Endothelial cell (in vitro differentiated cells): ENCODE measurements at places on chromosomes 6 and 20.

GRCh38 chr6:19472850-19473249 is 364.3 kb upstream of the ID4 start:
- no peaks in the 10 kb centered on the region for H3K36me3 ChIP-seq
- H3K4me3 ChIP-seq: no peak overlapping the region
- H3K27ac ChIP-seq: no peak overlapping the region
- peak; percentile 37 for DNase-seq

DNA sequence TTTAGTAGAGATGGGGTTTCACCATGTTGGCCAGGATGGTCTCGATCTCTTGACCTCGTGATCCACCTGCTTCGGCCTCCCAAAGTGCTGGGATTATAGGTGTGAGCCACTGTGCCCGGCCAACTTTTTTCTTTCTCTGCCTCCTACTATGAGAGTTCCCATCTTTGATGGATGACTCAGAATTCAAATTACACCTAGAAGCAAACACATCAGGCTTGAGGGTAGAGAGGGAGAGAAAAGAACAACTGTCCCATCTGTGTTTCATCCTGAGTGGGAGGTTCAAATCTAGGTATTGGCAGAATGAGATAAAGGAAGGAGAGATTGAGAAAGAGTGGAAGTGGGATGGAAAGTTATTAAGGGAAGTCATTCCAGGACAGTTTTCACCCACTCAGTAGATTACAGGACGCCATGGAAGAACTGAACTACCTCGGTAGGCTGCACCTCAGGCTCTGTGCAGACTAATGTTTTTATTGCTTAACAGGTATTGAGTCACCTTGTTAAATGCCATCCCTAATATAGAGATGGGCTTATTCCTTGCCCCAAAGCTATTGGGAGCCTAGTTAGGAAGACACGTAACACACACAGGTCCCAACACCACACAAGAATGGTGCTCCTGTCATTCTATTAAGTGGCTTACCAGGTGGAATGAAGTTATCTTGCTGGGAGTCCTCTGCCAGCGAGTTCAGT is 275.7 kb downstream of the SOX4 start:
- H3K27ac ChIP-seq: no peak overlapping the region
- DNase-seq: no peak
- H3K4me3 ChIP-seq: no peak overlapping the region
- H3K27me3 ChIP-seq: no peaks in the 10 kb centered on the region
- H3K36me3 ChIP-seq: peaks cover 17% of the 10 kb centered on the region

- no peaks in the 10 kb centered on the region for H3K36me3 ChIP-seq
- no peak overlapping the region for H3K4me3 ChIP-seq
- no peaks in the 10 kb centered on the region for H3K27me3 ChIP-seq
- no peak overlapping the region for H3K27ac ChIP-seq
- DNase-seq: no peak
These were observed 257.7 kb upstream of the NT5E start for GRCh38 chr6:85192186-85192585.

DNA sequence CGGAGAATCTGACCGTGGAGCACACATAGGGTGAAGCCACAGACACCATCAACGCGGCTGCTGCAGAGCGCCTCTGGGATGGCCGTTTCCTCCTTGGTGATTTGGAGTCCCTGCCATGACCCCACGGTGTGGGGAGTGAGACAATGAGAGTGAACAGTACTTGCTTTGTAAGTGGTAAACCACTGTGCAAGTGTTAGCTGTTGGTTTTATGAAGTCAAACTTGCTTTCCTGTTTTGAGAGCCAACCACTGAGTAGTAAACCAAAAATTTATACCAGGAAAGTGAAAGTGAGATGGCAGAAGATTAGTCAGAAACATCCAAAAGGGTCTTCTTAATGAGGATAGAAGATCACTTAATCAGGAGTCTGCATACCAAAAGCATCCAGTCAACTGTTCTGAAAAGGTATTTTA is 160.7 kb downstream of the FOXC1 start:
- no peak overlapping the region for H3K4me3 ChIP-seq
- H3K4me1 ChIP-seq: peaks cover 15% of the 10 kb centered on the region
- no peaks in the 10 kb centered on the region for H3K27me3 ChIP-seq
- H3K27ac ChIP-seq: no peak overlapping the region

GRCh38 chr6:147007441-147007840 is 196.8 kb upstream of the STXBP5 start:
- no peaks in the 10 kb centered on the region for H3K4me1 ChIP-seq
- no peak overlapping the region for H3K27ac ChIP-seq
- H3K36me3 ChIP-seq: no peaks in the 10 kb centered on the region
- H3K27me3 ChIP-seq: peaks cover 1% of the 10 kb centered on the region
- no peak for DNase-seq

DNA sequence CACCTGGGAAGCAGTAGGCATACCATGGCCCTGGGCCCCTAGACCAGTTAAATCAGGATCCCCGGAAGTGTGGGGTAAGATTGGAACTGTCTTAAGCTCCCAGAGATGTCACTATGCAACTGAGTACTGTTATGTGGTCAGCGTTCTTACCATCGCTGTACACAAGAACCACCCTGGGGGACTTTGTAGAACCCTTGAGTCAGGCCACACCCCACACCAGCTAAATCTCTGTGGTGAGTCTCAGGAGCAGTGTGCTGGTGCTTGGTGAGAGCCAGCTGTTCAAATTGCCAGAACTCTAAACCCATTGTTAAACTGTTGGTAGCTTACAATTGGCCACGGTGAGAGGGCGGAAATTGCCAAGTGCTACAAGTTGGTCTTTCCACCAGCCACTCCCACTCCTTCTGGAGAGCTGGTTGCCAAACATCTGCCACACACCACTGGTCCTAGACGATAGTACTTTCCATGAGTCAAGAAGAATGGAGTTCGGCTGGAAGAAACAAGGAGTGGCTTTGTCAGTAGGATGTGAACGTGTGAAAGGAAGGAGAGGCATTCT is 80.5 kb upstream of the SYNDIG1 start:
- no peak overlapping the region for H3K4me3 ChIP-seq
- peaks cover 4% of the 10 kb centered on the region for H3K27me3 ChIP-seq
- peaks cover 8% of the 10 kb centered on the region for H3K4me1 ChIP-seq
- H3K27ac ChIP-seq: no peak overlapping the region
- no peaks in the 10 kb centered on the region for H3K36me3 ChIP-seq

DNA sequence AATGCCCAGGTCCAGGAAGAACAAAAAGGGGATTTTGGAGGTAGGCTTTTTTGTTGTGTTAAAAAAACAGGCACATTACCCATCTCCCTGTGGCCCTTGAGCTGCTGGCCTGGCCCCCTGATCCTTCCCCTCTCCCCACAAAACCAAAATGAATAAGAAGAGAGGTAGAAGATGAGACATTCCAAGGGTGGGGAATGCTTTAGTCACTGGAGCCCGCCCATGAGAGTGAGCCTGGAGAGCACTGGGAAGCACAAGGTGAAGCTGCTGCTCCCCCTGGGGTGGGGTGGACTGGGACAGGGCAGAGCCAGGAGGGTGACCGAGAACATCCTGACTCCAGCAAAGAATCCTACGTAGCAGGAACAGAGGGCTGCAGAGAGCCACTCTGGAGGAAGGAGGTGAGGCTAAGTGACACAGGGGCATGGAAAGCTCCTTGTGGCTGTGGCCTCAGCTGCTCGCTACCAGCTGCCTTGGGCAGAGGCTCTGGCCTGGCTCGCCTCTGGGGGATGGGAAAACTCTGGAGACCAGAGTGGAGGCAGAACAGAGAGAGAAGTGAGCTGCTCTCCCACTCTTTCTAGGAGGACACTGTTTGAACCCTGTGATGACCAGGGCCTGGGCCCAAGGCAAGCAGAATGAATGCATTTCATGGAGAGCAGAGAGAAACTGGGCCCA is 48.3 kb downstream of the AKAP7 start:
- peaks cover 4% of the 10 kb centered on the region for H3K27me3 ChIP-seq
- no peak for DNase-seq
- no peak overlapping the region for H3K4me3 ChIP-seq
- H3K4me1 ChIP-seq: peaks cover 5% of the 10 kb centered on the region

DNA sequence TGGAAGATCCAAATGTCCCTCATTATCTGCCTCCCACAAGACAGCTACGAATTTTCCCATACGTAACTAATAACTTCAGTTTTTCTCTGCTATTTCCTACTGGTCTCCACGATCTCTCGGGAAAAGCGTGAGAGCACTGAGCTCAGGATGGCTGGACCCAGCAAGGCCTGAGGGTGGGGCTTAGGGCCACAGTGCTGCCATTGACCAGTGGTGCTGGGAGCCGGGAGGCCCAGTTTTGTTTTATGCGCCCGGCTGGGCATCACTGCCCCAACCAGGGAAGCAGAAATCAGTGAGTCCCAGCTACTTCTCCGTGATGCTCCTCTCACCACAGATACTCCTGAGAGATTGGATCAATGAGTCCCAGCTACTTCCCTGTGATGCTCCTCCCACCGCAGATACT is 238.4 kb downstream of the LY86 start:
- H3K4me1 ChIP-seq: peaks cover 4% of the 10 kb centered on the region
- H3K36me3 ChIP-seq: no peaks in the 10 kb centered on the region
- no peak overlapping the region for H3K27ac ChIP-seq

- DNase-seq: no peak
- no peak overlapping the region for H3K27ac ChIP-seq
- no peaks in the 10 kb centered on the region for H3K36me3 ChIP-seq
- H3K27me3 ChIP-seq: no peaks in the 10 kb centered on the region
- H3K4me3 ChIP-seq: no peak overlapping the region
These were observed 104.8 kb downstream of the FLRT3 start for GRCh38 chr20:14232650-14233049.

- H3K27me3 ChIP-seq: peaks cover under 1% of the 10 kb centered on the region
- no peak for DNase-seq
These were observed 19.9 kb downstream of the CRYBG1 start for GRCh38 chr6:106380407-106380806.

GRCh38 chr6:38216451-38216850 is 396.9 kb downstream of the ZFAND3 start:
- H3K4me1 ChIP-seq: peaks cover 17% of the 10 kb centered on the region
- H3K27me3 ChIP-seq: peaks cover 5% of the 10 kb centered on the region
- no peak overlapping the region for H3K4me3 ChIP-seq
- no peak for DNase-seq
- H3K36me3 ChIP-seq: no peaks in the 10 kb centered on the region

DNA sequence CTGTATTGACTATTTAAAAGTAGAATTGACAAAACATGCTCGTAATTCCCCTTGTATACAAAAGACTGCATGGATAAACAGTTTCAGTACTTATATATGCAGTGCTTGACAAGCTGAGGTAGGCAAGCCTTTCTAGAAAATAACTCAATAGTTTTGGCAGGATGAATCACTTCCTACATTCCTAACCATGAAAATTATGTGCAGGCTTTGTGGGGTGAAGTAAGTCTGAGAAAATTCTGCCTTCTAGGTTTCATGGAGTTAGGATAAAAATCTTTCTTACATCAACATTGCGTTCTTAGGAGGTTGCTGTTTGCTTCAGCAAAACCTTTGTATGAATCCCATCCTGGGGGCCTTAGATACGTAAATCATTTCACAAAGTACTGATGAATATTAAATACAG is 801.4 kb upstream of the EYS start:
- no peak overlapping the region for H3K4me3 ChIP-seq
- no peak for DNase-seq
- no peak overlapping the region for H3K27ac ChIP-seq
- no peaks in the 10 kb centered on the region for H3K4me1 ChIP-seq
- no peaks in the 10 kb centered on the region for H3K36me3 ChIP-seq

DNA sequence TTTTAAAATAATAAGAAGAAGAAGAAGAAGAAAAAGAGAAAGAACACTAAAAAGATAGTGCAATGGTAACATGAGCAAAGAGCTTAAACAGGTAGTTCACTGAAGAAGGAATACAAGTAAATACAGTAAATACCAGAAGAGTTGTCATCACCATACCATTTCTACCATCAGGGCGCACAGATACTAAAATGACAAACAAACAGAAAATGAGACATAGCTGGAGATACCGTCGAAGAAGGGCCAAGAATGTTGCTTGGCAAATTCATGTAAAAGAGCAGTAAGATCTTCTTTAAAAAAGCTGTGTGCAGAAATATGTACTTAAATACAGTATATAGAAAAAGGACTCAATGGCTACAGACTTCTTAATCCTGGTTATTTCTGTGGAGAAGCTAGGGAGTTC is 20.7 kb upstream of the TFAP2C start:
- H3K27me3 ChIP-seq: no peaks in the 10 kb centered on the region
- no peak overlapping the region for H3K27ac ChIP-seq
- no peak overlapping the region for H3K4me3 ChIP-seq
- H3K4me1 ChIP-seq: no peaks in the 10 kb centered on the region
- no peaks in the 10 kb centered on the region for H3K36me3 ChIP-seq
- DNase-seq: no peak

- H3K4me1 ChIP-seq: peaks cover 4% of the 10 kb centered on the region
- H3K36me3 ChIP-seq: no peaks in the 10 kb centered on the region
- no peak overlapping the region for H3K4me3 ChIP-seq
- no peak overlapping the region for H3K27ac ChIP-seq
These were observed 59.0 kb upstream of the TMEM170B start for GRCh38 chr6:11478586-11478985.

GRCh38 chr6:53410508-53411258 is 61.9 kb upstream of the ELOVL5 start:
- no peaks in the 10 kb centered on the region for H3K36me3 ChIP-seq
- H3K27ac ChIP-seq: no peak overlapping the region
- H3K27me3 ChIP-seq: no peaks in the 10 kb centered on the region
- DNase-seq: peak; percentile 25
- H3K4me1 ChIP-seq: no peaks in the 10 kb centered on the region
- H3K4me3 ChIP-seq: no peak overlapping the region

DNA sequence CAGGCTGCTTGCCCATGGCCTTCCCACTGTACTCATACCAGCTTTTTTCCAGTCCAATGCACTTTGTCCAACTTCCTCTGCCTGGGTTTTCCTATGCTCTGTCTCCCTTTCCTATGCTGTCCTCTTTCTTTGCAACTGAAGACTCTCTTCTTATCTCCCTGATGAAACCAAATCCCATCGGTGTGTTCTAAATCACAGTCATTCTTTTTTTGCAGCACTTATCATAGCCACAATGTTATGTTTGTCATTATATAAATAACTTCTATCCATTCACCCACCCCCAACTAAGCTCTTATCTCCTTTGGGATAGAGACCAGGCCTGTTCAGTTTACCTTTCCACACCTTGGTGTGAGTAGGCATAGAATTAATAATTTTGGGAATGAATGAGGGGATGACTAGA is 121.0 kb downstream of the GPX5 start:
- H3K4me1 ChIP-seq: peaks cover 5% of the 10 kb centered on the region
- no peaks in the 10 kb centered on the region for H3K36me3 ChIP-seq
- peaks cover 13% of the 10 kb centered on the region for H3K27me3 ChIP-seq
- H3K27ac ChIP-seq: no peak overlapping the region
- no peak for DNase-seq

GRCh38 chr20:50701041-50701963 is 10.0 kb upstream of the RIPOR3 start:
- H3K4me1 ChIP-seq: no peaks in the 10 kb centered on the region
- H3K27me3 ChIP-seq: peaks cover 2% of the 10 kb centered on the region
- no peaks in the 10 kb centered on the region for H3K36me3 ChIP-seq

GRCh38 chr20:15201602-15202001 is 864.2 kb upstream of the FLRT3 start:
- DNase-seq: no peak
- no peaks in the 10 kb centered on the region for H3K36me3 ChIP-seq
- no peaks in the 10 kb centered on the region for H3K27me3 ChIP-seq
- H3K4me3 ChIP-seq: no peak overlapping the region

DNA sequence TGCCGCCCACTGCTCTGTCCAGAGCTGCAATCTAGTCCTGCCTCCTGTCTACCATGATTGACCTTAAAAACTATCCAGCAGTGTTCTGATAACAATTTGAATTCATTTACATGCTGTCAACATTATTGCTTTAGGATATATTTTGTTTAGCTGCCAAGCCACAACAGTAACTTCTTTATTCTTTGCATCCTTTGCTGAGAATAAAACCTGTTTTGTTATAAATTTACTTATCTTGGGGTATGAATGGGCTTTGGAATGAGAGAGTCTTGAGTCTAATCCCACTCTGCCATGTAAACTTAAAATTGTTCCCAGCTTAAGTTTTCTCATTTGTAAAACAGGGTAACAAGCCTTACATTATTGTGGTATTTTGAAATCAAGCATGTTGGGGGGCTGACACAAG is 116.4 kb downstream of the FLRT3 start:
- H3K4me1 ChIP-seq: no peaks in the 10 kb centered on the region
- H3K27me3 ChIP-seq: peaks cover 2% of the 10 kb centered on the region
- H3K27ac ChIP-seq: no peak overlapping the region
- DNase-seq: no peak
- no peak overlapping the region for H3K4me3 ChIP-seq
